HepG2 (cell line): ENCODE measurements at places on chromosomes 5 and 9.

DNA sequence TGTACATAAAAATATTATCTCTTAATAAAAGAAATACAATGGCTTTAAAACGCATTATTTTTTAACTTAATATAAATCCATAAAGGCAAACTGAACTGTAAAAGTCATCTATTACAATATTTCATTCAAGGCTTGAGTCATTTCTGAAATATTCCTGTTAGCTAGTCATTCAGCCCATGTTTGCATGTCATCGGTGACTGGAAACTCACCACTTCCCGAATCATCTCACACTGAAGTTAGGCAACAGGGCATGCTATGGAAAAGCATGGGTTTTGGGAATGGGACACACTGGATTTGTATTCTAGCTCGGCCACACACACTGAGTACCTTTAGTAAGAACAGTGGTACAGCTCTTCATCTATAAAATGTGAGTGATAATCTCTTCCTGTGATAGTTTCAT, 691.1 kb upstream of the C9orf72 start:
- DNase-seq: no peak

DNA sequence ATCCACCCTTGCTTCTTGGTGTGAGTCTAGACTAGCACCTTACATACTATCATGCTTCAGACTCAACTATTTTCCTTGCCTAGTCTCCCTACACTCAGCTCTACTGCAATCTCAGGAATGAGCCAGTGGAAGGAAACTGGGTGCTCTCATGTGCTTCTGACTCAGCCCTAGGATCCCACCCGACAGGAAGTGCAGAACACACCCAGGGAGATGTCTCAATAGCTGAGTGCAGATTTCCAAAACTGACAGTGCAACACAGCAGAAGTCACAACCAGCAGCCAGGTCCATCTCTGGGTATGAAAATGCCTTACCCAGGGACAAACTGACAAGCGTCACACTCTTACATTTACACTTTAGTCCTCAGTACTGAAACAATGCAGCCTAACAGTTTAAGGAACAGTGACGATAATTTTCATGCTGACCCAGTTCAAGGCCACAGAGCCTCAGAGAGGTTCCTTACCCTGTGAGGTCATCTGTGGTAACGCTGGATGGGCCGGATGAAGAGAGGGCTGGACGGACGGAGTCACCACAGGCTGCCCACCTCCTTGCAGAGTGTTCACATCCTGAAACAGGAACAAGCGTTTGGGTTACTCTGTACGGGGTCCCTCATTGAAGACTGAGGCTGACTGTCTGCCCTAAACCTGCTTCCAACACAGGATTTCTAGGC, 33.0 kb downstream of the FKBP15 start:
- peak; percentile 4 for DNase-seq

- no peak for DNase-seq
These were observed 161.3 kb downstream of the ZNF608 start for GRCh38 chr5:124584991-124585715.

DNA sequence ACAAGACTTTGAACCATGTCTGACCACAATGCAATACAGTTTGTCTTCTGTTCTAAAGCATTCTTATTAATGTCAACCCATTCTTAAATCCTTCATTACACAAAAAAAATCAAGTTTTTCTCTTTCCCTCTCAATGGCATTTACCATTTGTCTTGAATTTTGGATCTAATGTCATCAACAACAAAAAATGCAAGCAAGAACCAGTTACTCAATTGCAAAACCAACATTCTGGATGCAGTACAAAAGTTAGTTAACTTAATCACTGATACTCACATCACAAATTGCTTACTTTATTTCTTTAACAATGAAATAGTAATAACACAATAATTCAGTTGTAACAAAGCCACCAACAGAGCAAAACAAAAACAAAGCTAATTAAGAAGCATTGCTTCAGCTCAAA, 6.0 kb downstream of the C9orf40 start:
- DNase-seq: no peak

DNA sequence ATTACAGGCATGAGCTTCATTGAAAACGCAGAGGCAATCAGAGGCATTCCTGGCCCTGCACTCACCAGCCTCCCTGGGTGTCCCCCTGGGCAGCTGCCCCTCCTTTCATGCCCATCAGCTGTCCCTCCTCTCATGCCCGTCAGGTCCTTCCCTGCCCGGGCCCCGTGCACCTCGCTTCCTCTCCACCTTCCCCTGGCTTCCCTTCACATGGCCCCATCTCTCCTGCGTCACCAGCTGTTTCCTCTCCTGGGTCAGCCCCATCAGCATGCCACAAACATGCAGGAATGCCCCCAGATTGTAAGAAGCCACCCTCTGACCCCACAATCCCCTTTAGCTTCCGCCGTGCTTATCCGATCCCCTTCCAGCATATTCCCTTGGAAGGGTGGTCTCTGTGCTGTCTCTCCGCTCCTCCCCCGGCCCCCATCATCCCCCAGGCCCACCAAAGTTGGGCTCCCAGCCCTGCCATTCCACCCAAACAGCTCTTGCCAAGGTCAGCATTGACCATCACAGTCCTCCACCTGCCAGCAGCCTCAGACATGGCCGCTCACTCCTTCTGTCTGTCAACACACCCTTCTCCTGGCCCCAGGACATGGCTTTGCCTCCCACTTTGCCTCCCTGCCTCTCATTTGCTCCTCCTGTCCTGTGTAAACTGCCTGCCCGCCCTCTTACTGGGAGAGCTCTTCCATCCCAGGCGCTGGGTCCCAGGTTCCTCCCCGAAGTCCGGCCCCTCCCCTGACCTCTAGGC, 98.6 kb upstream of the IER5L start:
- no peak for DNase-seq

DNA sequence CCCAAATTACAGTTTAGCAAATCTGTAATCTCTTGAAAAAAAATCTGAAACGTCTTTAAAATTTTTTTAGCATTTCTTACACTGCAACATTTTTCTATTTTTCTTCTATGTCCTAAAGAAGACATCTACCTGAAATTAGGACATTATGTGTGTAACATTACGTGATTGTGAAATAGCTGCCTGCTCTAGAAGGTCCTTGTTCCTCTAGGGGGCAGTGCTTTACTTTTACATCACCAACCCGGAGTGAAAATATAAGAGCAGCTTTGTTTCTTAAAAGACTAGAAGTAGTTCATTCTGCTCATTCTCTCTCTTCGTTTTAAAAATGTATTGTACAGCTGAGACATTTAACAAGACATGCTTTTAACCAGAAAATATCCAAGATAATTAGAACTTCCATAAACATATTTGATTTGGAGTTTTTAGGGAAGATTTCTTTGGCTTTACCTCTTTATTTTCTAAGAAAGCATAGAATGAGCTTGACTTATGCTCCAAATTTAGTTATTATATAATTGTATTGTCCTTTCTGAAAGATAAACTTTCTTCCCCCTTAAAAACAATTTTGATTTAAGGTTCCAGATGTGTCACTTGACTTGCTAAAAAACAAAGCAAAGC, 48.1 kb upstream of the RIOK2 start:
- peak; percentile 70 for DNase-seq

DNA sequence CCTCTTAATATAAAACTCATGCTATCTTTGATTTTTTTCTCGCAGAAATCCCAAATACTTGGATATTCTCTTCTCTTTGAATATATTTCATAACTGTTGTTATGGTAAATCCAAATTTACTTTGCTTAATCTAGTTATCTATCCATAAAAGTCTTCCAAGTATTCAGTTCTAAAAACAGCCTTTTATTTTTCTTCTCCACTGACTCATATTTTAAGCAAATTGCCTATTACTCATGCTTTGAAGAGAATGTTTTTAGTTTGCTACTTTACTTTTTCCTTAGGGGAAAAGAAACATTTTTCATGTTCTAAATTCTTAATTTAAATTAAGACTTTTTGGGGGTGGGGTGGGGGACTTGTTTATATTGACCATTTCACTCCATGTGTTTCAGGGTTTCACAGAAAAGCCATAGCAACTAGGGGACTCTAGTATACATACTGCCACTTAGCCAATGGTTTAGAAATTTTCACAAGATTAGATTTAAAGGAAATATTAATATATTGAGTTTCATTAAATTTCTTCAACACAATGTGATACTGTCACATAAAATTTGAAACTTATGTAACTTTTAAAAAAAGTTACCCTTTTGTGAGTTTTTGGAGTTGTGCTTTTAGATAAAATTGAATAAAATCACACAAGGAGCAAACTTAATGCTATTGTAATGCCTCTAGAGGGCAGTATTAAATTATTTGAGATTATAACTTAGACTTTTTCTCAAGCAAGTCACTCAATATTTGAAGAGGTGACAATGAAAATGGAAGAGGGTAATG, 545.8 kb upstream of the ARRDC3 start:
- no peak for DNase-seq
